ENCODE measurements at places on chromosomes 7 and 10.

GRCh38 chr10:31013331-31013730 lies 18.3 kb downstream of the ZNF438 start:
- no peak for DNase-seq

- DNase-seq = no peak
Measured at GRCh38 chr10:82278401-82279182, 403.6 kb downstream of the NRG3 start.

DNA sequence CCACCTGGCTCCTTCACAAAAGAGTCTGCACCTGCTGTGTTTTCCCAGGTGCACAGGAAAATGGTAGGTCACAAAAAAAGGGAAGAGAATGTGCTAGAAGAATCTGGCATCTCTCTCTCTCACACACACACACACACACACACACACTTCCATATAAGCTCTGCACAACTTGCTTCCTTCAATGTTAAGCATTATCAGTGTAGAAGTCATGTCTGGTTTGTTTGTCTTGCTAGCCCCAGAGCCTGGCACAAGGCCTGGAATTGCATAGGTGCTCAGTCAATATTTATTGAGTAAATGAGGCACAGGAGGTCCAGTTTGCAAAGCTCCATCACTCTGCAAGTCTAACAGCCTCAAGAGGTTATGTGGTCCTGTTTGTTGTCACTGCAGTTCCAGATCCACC lies 867.3 kb upstream of the AUTS2 start:
- no peak for DNase-seq

- DNase-seq = no peak
Measured at GRCh38 chr10:72348282-72348681, 6.4 kb downstream of the DNAJB12 start.

GRCh38 chr10:71048971-71049615 lies 160.7 kb upstream of the PCBD1 start:
- DNase-seq = no peak

- DNase-seq = no peak
Measured at GRCh38 chr10:101140950-101141615, 10.0 kb downstream of the TLX1 start.

DNA sequence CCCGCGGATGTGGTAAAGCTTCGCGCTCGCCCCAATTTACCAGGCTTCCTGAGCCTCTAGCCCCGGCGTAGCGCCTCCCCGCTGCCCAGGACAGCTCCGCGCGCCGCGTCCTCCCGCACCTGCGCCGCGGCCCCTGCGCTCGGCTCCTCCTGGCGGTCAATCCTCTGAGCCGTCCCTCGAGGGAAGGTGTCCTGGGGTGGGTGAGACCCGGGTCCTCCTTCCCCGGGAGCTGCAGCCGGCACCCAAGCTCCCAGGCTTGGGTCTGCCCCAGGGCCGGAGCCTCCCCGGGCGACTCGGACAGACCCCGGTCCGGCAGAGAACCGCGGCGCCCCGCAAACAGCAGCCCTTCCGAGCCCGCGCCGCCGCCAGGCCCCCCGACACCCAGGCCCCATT lies 512 bp downstream of the OSBPL3 start:
- DNase-seq = peak; percentile 80

DNA sequence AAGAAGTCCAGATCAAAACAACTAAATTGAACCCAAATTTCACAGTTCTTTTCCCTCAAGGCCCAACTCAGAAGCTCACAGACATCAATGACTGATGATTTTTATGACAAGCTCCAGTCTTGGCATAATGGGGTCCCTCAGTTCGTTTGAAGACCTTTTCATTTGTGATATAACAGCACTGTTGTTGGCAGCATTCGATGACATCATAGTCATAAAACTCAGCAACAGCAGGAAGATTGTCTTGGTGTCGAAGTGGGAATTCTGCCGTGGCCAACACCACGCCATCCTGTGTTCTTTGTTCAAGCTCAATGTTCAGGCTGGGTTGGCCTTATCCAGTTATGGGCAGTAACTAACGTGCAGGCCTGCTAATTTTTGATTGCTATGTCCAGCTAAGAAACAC lies 261.7 kb downstream of the C7orf25 start:
- no peak for DNase-seq

DNA sequence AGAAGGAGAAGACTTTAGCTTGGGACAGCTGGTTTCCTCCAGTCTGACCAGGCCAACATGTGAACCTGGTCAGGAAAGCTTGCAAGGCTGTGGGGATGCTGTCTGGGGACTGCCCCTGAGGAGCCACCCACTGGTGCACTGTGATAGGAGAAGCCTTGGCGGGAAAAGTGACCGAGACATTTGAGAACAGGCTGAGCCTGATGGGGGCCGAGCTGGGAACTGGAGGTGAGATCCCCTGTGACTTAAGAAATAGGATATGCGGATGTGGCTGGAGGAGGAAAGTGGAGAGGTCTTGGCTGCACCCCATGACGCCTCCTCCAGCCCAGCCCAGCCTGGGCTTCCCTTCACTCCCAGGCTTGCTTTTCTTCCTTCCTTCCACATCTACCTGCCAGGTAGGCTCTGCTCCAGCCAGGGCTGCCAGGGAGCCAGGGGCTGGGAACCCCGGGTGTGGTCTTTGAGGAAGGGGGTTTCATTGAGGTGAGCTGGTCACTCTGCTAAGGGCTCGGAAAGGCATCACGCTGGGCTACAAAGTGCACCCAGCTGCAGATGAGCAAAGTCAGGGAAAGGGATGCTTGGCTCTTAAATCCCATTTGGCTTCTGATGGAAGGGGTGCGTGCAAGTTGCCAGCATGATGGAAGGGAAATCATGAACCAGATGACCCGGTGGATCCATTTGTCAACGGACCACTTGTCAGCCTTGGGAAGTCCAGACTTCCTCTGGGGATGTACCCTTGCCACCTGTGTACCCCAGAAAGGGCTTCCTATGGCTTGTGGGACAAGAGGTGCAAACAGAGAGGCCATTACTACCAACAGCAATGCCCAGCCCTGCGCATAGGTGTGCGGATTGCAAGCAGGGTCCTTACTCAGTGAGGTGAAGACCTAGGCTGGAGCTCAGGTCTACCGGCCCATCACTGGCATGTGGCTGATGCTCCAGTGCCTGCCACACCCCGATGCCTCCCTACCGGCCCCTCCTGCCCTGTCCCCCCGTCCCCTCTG lies 66.3 kb downstream of the C10orf143 start:
- DNase-seq = no peak

- DNase-seq = no peak
Measured at GRCh38 chr10:107481224-107481623, 316.7 kb upstream of the SORCS1 start.

GRCh38 chr7:12294701-12295100 lies 83.6 kb downstream of the TMEM106B start:
- DNase-seq = no peak

- no peak for DNase-seq
Measured at GRCh38 chr10:94710578-94710977, 27.0 kb downstream of the CYP2C18 start.

- no peak for DNase-seq
Measured at GRCh38 chr7:20520530-20520929, 94.9 kb upstream of the ABCB5 start.

DNA sequence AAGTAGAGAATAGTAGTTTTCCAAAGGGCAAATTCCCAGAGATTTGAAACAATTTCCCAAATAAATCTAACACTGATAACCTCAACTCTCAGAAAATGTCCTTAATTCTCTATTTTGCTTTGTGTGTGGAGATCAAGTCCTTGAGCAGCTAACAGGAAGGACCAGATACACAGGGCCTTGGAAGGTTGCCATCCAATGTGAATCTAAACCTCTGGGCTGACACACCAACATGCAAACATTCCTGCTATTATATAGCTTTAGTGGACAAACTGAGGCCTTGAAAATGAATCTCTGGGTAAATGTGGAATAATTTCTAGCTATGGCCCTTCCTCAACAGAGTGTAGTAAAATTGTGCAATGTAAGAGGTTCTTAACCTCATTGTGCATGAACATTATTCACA lies 44.1 kb upstream of the PARD3 start:
- DNase-seq = no peak

All from central memory CD4-positive, alpha-beta T cell (primary cell).